ENCODE measurements at places on chromosomes 1 and 21.

DNA sequence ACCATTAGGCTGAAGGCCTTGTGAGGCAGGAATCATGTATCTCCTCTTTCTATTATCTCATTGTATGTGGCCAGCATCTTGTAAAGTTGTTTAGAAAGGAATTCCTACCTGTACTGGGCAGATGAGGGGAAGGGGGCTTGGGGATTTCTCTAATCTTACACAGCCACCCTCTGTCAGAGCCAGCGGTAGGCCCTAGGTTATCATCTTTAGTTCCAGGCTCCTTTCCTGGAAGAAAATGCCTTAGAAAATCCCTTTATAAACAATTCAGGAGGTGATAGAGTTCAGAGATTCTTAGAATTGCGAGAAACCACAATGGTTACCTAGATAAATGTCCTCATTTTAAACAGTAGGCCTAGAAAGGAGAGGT is 35.2 kb downstream of the DPT start:
- peak; percentile 16 for DNase-seq

- no peak for DNase-seq
These were observed 89.5 kb downstream of the CCDC30 start for GRCh38 chr1:42552636-42553035.

- DNase-seq: peak; percentile 45
These were observed 40.1 kb upstream of the ADGRL2 start for GRCh38 chr1:81760477-81761097.

DNA sequence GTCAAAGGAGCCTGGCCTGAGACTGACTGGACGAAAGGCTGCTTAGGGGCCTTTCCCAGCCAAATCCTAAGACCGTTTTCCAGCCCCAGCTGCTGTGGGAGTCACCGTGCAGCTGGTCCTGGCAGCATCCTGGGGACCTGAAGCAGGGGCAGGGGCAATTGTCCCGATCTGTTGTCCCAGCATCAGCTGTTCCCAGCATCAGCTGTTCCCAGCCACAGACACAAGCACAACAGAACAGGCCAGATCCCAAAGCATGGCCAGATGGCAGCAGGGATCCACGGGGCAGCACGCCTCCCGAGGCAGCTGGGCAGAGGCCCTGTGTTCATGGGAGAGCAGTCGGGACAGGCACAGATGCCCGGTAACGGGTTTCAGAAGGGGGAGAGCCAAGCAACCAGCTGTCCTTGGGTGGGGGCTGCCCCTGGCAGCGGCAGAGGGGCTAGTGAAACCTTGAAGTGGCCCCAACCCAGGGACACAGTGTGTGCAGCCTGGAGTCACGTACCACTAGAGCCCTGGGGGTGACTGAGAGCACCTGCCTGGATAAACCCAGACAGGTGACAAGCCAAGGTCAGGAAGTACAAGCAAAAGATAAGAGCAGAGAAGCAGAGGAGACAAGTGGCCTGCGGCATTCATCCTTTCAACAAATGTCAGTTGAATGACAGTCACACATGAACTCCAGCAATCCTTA is 13.3 kb downstream of the CELA2B start:
- DNase-seq: no peak

GRCh38 chr1:59670662-59671061 is 144.1 kb upstream of the HOOK1 start:
- no peak for DNase-seq

DNA sequence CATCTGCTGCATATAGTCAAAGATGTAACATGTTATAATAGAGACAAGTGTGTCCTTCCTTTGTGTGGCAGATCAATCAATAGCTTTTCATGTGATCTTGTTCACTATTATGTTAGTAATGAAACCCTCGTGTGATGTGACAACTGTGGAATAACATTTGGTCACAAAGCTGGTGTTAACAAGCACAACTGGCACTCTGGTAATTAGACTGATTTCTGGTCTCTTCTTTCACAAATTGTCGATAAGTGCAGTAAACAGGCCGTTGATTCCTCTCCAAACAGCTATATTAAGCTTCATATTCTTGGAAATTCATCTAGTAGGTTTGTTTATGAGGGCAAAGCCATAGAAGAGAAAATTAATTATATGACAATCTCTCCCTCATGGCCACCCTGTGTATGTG is 616.7 kb upstream of the PTBP2 start:
- DNase-seq: no peak

GRCh38 chr1:233170741-233171140 is 124.8 kb downstream of the PCNX2 start:
- no peak for DNase-seq

DNA sequence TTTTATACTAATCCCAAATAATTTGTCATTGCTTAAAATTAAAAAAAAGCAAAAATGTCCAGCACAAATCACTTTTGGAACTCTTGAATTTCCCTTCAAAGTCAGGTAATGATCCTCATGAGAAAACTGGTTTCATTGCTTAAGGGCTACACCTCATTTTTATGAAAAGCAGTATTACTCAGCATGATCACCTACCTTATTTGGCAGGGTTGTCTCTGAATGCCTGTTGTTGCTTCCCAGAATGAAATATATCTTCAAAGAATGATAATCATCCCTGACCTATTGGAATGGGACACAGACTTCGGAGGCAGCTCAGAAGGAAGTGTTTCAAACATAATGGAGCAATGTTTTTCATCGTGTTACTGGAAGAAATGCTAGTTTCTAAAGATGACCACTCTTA is 29.7 kb downstream of the C1orf21 start:
- no peak for DNase-seq

GRCh38 chr1:43590388-43590925 is 59.5 kb upstream of the KDM4A start:
- DNase-seq: no peak

DNA sequence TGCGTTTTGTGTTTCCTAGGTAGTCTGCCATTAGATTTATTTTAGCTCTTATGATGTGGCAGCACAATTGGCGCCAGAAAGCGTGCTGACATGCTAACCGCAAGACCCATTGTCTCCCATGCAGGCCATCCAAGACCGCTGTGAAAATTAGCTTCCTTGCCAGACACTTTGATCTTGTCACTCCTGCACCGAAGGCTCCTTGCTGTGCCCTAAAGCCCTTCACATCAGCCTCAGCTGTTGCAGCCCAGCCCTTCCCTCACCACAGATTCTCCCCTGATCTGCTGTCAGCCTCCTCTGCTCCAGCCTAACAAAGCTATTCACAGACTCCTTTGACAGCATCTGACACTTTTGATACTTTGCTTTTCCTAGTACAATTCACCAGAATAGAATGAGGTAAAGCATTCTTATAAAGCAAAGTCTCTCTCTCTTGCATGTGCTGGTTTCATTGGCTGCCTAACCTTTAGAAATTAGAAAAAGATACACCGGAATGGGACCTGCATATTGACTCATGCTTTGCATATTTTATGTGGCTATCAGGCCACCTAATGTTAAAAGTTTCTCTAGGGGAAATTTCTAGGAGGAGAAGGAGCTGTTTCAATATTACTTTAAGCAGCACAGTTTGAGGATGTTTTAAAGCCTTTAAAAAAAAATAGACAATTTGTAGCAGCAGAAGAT is 280.3 kb upstream of the FMN2 start:
- DNase-seq: peak; percentile 52

DNA sequence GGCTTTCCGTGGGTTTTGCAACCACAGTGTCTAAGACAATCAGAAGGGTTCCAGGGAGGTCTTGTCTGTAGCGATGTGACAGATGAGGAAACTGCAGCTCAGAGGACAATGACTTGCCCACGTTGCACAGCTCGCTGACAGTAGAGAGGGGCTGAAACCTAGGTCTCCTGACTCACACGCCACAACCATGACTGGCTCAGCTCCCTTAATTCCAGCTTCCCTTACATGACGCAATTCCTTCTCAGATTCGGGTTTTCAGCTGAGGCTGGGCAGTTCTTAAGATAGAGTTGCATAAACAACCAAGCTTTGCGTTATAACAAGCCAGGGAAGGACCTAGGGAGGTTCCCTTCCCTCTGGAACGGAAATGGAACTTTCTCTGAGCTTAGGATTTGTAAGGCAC is 36.3 kb downstream of the DHCR24 start:
- peak; percentile 90 for DNase-seq

DNA sequence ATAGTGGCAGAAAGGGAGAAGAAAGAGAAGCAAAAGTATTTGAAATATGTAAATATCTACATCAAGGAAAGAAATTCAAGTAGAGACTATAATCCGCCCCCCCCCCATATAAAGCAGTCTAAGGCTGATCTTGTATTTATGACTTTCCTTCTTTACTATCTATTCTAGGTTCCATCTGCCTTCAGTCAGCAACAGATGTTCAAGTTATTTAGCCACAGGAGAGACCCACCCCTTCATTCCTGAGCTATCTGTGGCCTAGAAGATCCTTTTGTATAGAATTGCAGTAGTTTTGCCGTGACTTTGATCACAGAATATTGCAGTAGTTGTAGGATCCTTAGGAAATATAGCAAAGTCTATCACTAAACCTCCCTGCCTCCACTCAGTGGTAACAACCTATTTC is 10.7 kb upstream of the BSDC1 start:
- peak; percentile 21 for DNase-seq

DNA sequence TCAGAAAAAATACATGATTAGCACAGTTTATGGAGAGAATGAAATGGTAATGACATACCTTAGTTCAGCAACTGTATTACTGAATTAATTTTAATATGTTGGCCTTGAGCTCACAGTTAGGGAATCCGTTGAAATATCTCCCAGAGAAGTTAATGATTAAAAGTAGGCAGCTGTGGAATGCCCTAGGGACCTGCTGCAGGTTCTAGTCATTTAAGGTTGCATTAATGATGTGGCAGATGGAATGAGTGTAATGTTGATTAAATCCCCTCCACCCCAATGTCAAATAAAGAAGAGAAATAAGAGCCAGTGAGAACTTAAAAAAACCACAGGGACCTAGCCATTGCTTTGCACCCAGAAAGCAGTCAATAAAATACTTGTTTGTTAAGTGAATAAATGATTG is 40.3 kb upstream of the TRIM45 start:
- no peak for DNase-seq

GRCh38 chr1:172935062-172935592 is 115.6 kb downstream of the TNFSF18 start:
- peak; percentile 40 for DNase-seq

DNA sequence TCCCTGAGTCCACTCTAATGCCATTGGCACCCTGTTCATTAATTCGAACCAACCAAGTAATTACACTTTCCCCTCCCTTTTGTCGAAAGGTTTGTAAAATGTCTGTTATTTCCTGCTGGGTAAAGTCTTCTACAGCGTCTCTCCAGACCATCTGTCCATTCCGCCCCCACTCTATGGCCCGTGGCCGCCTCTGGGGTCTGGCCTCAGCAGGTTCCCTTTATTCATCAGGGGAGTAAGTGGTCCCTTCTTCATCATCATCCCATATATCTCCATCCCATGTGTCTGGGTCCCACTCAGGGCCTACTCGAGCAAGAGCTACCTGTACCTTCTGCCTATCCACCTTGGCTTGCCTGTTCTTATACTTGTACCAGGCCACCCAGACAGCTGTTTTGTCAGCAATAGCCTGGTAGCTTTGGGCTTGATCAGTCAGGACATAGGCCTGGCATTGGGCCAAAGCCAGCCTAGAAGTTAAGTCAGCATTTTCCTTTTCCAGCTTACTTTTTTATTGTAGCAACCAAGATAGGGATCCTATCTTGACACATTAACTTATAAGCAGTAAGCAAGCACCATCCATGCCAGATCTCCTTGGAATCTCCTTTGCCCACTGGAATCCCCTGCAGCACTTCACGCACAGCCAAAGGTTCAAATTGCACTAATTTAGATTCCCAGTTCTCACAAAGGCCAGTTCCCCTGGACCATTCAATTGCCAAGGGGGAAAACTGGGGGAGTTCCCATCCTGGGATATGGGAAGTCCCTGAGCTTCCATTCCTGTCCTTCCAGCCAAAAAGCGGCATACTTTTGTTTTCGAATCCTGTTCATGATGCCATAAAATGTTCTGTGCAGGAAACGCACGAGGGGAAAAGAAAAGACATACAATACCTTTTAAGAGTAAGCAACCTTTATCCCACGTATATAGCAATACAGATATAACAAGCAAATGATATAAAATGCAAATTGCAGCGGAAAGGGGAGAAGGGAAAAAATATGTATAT is 6.6 kb upstream of the STUM start:
- no peak for DNase-seq

- DNase-seq: peak; percentile 58
These were observed 10.9 kb upstream of the CD5L start for GRCh38 chr1:157852476-157852875.

- DNase-seq: no peak
These were observed 6.4 kb downstream of the IL6R start for GRCh38 chr1:154411525-154411924.

GRCh38 chr1:172951730-172952365 is 98.9 kb downstream of the TNFSF18 start:
- no peak for DNase-seq

- no peak for DNase-seq
These were observed 342 bp downstream of the GSTM5 start for GRCh38 chr1:109712321-109712864.

DNA sequence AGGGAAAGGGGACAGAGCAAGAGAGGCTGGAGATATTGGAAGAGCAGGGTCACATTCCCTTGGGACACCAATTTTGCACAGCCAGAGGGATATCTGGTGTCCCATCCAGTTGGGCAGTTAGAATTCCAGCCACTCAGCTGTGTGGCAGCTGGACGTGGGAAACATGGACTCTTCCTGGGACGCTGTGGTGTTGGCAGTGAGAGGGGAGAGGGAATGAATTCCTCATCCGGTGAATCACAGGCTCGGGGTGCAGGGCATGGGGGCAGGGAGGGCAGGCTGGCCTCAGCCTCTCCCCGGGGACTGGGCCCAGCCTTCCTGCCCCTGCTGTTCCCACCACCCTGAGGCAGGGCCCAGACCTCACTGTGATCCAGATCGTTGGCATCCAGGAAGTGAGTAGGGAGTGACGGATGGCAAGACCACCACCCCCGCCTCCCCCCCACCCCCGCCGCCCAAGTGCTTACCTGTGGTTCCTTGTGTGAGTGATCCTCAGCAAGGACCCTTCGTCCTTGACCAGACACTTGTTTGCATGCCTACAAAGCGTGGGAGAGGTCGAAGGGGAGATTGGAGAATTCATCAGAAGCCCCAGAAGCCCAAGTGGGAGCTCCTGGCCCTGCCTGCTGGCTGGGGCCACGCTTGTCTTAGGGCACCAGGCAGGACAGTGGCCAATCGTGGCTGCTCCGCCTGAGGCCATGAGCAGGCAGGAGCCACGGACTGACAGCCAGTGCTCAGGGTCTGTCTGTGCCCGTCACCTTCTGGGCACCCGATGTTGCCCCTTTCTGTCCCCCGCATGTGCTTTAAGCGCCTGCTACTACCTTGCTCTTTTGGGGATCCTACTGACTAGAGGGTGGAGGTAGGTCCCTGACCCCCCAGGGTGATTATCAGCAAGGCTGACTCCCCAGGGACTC is 8.7 kb downstream of the WNT3A start:
- peak; percentile 61 for DNase-seq

DNA sequence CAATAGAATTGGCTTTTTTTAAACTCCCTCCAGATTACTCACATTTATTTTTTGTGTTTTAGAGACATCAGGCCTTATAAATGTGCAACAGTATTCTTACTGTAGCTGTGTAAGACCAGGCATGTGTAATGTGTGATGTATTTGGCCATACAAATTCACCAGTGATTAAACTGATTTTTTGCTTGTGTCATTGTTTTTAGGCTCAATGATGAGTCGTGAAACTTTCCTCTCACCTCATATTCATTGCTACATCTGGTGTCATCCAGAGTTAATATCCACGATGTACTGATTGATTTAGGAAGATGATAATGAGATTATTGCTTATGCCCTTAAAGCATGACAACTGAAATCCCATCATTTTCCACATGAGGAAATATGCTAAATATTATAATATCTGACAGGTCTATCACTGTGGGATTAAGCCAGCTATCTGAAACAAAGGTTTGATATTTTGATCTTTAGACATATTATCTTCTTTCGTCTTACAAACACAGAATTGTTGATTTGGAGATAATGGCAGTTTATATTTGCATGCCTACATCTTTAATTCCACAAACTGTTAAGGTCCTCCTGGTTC is 487.9 kb downstream of the PTBP2 start:
- peak; percentile 7 for DNase-seq
